Daoy (cell line): ENCODE measurements at places on chromosomes 13 and 19.
A peak's percentile ranks its signal among the peaks of the same experiment; 100 is the strongest.

DNA sequence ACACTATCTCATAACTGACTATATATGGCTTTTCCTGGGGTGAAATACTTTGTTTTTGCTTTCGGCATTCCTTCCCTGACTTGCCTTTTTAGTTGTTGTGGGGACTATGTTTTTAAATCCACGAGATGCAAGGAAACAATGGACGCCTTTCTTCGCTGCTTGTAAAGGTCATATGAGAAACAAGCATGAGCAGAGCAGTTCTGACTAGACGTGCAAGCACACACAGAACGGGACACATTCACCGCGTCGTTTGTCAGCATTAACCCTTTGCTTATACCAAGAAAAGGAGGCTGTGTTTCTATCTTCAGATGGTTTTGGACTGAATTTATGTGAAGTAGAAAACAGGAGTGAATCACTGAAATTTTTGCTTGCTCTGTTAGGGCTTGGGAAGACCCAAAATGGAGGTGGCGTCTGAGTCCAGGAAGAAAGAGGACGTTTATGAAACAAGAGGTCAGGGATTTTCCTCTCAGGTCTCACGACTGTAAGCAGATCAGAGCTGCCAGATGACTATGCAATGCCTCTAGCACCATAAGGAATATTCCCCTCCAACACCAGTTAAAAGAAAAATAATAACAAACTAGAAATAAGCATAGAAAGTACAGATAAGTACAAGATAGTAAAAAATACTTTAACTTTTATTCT, 358.9 kb downstream of the DLEU7 start:
- no peak for DNase-seq

DNA sequence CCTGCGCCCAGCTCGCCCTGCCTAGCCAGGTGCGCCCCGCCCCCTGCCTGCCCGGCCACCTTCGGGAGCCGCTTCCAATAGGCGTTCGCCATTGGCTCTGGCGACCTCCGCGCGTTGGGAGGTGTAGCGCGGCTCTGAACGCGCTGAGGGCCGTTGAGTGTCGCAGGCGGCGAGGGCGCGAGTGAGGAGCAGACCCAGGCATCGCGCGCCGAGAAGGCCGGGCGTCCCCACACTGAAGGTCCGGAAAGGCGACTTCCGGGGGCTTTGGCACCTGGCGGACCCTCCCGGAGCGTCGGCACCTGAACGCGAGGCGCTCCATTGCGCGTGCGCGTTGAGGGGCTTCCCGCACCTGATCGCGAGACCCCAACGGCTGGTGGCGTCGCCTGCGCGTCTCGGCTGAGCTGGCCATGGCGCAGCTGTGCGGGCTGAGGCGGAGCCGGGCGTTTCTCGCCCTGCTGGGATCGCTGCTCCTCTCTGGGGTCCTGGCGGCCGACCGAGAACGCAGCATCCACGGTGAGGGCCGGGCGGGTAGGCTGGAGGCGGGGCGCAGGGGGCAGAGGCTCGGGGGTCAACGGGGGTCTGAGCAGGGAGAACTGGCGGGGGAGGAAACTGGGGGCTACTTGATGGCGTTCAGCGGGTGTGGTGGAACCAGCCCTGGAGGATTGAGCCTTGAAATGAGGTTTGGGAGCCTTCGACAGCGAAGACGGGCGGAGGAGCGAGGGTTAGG, at the start of gene SPINT2:
TSS of gene SPINT2 (plus strand) at position 88 of the 727 bp plus-strand sequence. CDS start at position 408, 320 bp downstream.
- no peak for DNase-seq

GRCh38 chr13:50359779-50360178, 344.5 kb downstream of the KCNRG start:
- DNase-seq: no peak

DNA sequence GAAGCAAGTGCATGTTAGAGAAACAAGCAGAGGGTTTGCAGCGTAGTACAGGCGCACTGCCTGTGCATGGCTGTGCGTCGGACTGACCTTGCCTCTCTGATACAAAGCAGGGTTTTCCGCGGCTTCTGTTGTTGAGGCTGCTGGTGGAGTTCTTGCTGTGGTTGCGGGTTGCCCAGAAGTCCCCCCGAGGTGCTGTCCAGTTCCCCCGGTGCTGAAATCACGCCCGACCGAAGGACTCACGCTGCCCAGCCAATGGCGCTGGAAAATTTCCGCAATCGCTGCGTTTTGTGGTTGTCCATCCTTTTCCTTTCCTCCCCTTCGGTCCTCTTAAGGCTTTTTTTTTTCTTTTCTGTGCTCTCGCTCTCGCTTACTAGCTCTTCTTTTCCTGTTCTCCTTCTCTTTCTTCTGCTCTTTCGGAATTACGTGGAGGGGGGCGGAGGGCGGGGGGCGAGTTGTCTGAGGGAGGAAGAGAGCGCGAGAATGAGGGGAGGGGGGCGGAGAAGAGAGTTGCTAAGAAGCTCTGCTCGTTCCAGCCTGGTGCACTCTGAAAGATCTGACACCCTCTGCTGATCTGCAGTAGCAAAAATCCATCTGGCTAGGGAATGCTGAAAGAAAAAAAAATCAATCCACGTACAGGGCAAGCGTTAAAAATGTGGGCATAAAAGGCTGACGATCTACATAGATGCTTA, at the start of gene SLITRK1:
TSS of gene SLITRK1 (minus strand) at position 558 of the 689 bp plus-strand sequence. CDS start 967 bp downstream, outside the sequence.
- peak; percentile 1 for DNase-seq

- DNase-seq: peak; percentile 70
These were observed 25.5 kb downstream of the ELL start for GRCh38 chr19:18496167-18496979.

DNA sequence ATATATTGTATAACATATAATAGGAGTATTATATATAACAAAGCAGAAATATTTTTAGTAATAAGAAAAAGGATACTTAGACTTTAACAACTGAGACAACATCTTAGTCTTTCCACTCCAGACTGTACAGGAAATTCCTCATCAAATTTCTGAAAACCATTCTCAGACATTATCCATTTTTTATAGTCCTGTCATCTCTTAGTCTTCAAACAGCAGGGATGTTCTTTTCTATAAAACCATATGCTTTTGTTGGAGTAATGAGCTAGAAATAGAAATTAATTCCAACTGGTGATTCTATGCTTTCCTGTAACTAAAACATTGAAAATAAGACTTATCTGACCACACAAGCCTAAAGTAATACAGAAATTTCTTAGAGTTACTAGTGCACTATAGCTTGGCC, 82.2 kb upstream of the CSNK1A1L start:
- DNase-seq: no peak

- DNase-seq: no peak
These were observed 20.3 kb downstream of the C19orf81 start for GRCh38 chr19:50669302-50670101.

DNA sequence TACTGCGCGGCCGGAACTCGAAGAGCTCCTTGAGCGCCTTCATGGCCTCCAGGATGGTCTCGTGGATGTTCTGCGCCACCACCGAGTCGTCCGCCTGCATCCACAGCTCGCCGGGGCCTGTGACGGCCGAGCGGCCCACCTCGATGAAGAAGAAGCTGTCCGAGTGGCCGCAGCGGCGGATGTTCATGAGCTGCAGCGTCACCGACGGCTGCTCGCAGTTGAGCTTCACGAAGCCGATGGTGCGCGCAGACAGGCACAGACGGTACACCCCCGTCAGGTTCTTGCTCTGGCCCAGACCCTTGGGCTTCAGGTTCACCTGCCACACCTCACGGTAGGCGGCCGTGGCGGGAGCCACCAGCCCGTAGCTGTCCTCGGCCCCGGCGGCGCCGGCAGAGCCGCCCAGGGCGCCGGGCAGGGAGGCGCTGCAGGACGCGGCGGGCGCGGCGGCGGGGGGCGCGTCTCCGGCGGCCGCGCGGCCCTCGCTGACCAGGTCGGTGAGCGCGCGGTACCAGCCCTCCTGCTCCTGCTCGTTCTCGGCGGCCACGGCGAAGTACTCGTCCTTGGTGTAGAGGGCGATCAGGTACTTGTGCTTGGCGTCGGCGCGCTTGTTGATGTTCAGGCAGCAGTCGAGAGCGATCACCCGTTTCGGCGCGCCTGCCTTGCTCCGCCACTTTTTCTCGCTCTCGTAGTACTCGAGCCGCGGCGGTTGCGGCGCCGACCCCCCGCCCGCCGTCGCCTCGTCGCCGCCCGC, 1.1 kb downstream of the IRS2 start:
- DNase-seq: peak; percentile 74

- DNase-seq: no peak
These were observed 16.7 kb downstream of the KDM4B start for GRCh38 chr19:4985551-4985991.

- DNase-seq: peak; percentile 17
These were observed 725 bp downstream of the FAM124A start for GRCh38 chr13:51222686-51223559.

DNA sequence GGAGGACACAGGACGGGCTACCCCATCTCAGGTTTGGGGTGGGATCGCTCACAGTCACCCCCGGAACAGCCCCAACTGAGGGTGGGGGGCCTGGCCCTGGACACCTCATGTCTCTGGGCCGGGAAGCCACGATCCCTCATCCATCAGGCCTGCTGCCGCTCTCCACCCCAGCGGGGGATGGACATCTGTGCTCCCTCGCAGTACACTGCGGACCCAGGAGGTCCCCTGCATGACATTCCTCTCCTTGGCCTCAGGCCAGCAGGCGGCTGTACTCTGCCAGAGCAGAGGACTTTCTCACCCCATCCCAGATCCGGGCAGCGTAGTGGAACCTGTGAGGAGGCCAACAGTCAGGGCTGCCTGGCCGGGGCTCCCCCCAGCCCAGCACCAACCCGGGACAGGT, 15.5 kb downstream of the IRGC start:
- no peak for DNase-seq

DNA sequence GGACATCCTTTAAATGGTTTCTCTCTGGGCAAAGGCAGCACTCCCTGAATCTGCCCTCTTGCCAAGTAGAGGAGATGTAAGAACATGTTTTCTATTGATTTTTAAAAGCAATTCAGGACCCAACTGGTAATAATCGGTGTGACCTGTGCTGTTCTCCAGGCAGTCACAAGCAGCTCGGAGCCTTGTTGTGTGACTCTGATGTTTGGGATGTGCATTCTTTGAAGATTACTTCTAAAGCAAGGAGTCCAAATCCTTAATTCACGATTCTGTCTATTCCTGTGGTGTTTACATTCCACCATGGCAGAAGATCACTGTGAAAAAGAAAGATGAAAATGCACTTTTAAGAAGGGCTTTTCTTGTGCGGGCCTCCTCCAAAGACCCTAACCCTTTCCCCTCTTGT, 122.3 kb upstream of the ZNF536 start:
- DNase-seq: no peak

- no peak for DNase-seq
These were observed 194.7 kb downstream of the LMO7 start for GRCh38 chr13:75830842-75831241.

- no peak for DNase-seq
These were observed 57.0 kb downstream of the NUFIP1 start for GRCh38 chr13:44932171-44932849.
